ENCODE measurements at places on chromosomes 3 and 15.

- DNase-seq = no peak
Observed at GRCh38 chr3:127630811-127631714, 2.1 kb downstream of the PODXL2 start.

DNA sequence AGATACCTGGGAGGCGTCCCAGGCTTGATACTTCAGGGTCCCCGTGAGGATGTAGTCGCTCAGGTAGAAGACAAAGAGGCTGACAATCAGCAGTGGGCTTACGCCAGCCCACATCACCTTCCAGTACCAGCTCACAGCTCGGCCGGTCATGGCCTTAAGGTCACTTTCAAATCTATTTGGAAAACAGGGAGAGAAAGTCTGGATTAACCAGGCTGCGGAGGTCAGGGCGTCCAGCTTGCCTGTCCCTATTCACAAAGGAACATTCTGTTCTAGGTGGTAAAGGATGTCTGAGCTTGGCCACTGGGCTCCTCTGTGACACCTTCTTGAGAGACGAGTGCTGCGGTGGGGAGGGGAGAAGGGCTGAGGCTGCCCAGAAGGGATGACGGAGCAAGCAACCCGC, 36.5 kb downstream of the SLC6A20 start:
- DNase-seq = no peak

GRCh38 chr3:128482666-128483656, 10.0 kb downstream of the GATA2 start:
- no peak for DNase-seq

GRCh38 chr15:56291741-56292140, 48.1 kb upstream of the RFX7 start:
- no peak for DNase-seq

- no peak for DNase-seq
Observed at GRCh38 chr15:58269455-58270414, 131.6 kb downstream of the AQP9 start.

DNA sequence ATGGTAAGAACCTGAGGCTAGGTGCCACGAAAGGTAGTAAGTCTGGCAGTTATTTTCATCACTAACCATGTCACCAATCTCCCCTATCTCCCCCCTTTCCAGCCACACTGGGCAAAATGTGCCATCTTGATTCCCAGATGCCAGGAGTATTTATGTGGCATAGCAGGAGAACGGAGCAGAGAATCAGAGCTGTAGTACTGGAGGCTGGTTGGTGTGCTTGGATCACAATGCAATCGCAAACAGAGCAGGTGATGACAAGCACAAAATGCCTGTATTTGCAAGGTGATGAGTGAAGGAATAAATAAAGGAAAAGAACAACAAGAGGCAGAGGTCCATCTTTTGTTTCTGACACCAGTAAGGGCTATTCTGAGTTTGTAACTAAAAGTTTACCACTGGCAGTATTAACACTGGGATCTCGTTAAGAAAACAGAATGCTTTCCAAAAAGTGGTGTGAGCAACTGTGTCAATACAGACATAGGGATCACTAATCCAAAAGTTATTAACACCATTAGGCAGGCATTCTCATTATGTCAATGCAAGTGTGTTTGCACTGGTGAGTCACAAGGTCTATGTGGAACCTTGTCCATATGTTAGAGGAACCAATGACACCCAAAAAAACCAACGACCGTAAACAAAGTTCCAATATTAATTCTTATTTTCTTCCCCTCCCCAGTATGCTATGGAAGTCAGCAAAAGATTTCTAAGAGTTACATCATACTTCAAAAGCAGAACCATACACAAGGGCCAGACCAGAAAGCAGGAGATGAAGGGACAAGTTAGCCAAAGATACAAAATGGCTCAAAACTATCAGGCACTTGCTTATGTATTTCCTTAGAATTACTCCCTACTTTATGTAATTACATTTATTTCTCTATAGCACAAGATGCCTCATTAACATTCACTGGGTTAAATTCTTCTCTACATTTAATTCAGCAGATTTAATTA, 556.6 kb downstream of the FOXP1 start:
- no peak for DNase-seq

- DNase-seq = no peak
Observed at GRCh38 chr15:67826717-67827561, 1.6 kb downstream of the SKOR1 start.

GRCh38 chr15:57537072-57537471, 54.6 kb upstream of the MYZAP start:
- DNase-seq = peak; percentile 76

DNA sequence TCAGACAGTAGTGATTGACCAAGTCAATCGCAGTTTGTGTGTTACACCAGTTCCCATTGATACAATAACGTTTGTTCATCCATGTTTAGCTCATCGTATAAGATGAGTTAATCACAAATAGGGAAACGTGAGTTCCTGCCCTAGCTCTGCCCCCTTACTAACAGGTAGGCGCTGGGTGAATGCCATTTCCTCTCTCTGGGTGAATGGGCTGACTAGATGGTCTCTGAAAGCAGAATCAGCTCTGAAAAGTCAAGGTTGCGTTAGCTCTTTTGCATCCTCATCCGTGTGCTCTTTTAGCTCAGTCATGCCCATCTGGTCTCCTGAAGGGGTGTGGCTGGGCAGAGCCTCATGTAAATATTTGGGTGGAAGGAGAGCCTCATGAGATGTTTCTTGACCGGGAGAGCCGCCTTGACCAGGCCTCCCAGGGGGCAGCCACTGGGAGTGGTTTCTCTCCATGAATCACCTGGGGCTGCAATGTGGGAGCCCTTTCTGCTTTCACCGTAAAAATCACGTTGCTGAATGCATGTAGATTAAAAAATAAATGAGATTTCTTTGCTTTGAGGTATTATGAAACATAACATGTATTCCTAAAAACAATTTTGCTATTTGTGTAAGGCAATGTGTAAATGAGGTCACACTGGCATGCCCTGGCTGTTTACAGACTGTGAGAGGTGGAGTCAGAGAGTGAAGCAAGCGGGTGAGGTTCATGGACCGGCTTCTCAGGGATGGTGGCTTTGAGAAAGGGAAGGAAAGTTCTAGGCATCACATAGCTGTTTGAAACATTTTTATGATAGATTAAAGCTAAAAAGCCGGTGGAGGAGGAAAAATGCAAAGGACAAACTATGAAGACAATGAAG, 108.4 kb upstream of the RASGRP1 start:
- no peak for DNase-seq

DNA sequence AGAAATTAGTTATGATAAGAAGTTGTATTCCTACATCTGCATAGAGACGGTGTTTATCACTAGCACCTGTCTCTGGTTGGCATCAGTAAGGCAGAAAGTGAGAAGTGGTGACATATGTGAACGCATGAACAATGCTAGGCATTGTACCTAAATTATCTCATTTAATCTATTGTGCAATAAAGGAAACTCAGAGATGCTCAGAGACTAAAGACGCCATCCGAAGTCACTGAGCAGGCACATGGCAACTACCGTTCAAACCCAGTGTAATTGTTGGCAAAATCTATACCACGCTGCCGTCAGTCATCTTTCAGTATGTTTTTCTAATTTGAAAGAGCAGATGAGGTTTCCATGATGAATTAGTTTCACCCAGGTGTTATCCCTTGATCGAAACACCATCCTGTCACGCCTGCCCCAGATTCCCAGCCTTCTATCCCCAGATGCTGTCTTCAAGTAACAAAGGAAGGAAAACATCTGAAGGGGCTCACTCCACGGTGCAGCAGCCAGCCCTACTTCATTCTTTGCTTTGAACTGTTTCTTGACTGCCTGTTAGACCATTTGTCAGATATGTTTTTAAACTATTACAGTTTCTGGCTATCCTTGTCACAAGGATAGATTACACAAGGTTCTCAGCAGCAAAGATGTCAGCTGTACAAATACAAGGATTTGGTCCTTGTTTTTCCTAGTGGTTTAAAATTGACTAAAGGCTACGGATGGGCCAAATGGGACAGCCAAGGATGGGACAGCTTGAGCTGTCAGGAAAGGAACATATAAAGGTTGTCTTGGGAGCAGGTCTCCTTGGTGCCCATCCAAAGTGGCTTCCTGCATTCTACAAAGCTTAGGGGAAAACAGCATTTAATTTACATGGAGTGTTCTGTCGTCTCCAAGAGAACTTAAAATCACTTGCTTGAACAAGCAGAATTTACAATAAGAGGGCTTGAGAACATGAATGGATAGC, 99.1 kb downstream of the TMEM108 start:
- DNase-seq = no peak

- no peak for DNase-seq
Observed at GRCh38 chr3:27749643-27750042, 27.5 kb upstream of the EOMES start.

DNA sequence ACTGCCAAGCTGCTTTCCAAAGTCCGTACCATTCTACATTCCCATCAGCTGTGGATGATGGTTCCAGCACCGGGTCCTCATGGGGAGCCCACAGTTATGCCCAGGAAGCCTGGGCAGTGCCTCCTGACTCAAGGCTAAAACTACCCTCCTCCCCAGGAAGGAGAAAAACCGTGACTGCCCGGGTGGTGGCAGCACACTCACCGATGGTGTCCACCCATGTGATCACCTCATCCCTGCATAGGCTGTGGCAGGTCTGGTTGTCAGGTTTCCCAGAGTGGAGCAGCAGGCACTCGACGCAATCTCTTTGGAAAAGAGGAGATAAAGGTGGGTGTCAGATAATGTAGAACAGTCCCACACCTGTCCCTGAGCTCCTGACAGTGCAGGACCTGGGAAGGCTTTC, 38.6 kb downstream of the UMPS start:
- no peak for DNase-seq

DNA sequence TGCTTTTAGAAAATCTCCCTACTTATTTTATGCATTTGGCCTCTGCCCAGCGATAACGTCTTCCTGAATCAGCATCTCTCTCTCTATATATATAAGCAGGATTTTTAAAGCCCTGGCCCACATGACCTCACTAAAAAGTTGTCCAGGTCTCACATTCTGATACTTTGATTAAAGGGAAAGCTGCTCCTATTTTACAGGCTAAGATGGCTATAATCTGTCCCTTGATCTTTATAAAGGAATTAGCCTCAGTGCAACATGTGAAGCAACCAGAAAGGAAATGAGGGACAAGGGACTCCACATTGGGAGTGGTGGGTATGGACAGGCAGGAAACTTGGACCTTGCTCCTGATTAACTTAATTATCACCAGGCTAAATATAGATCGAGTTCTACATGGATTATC, 25.6 kb upstream of the MUC13 start:
- DNase-seq = no peak

All from NCI-H510A (cell line).